Dorsolateral prefrontal cortex (tissue), 122 donors: ENCODE measurements at places on chromosomes 7 and 10.
A peak's percentile ranks its signal among the peaks of the same experiment; 100 is the strongest.

GRCh38 chr7:103988468-103989199, 824 bp downstream of the RELN start:
- no peak for DNase-seq

DNA sequence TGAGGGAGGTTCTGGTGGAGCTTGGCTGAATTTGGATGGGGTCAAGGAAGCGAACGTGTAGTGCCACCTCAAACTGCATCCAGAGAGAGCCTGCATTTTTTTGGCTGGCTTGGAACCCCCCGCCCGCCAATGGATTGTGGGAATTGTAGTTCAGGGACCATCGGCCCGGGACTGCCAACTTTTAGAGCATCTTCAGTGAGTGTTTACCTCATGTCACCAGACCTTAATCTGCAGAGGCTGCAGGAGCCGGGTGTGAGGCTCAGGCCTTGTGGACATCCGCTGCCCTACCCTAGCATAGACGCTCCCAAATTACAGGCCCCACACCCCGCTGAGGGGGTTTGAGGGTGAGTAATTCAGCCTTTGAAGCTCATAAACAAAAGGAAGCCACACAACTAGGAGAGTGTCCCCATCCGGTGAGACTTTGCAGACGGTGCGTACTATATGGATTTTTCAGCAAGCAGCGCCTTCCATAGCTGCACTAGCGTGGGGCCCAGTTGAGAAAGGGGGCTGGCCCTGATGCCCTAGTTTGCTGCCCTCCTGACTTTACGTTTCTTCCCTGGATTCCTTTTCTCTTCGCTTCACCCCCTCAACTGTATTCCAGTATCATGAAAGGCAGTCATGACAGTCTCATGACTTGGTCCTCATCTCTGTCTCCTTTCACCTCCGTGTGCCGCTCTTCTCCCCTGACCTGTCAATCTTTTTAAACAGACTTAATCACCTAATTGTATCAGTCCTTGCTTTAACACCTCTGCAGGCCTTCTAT, 717 bp downstream of the CNPY4 start:
- peak; percentile 81 for DNase-seq

DNA sequence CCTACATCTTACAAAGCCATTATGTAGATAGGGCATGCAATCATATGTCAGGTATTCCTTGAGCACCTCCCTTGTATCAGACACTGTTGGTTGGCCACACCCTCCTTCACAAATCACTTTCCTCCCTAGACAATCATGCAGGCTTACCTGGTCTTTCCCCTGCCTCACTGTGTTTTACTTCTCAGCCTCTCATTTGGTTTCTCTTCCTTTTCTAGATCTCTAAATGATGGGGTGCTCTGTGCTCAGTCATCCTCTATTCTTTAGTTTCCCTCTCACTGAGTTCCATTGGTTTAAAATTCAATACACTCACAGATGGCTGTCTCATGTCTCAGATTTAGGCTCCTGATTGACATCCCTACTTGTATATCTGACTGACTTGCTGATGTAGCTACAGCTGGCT, 31.4 kb downstream of the ANK3 start:
- DNase-seq, result no peak

DNA sequence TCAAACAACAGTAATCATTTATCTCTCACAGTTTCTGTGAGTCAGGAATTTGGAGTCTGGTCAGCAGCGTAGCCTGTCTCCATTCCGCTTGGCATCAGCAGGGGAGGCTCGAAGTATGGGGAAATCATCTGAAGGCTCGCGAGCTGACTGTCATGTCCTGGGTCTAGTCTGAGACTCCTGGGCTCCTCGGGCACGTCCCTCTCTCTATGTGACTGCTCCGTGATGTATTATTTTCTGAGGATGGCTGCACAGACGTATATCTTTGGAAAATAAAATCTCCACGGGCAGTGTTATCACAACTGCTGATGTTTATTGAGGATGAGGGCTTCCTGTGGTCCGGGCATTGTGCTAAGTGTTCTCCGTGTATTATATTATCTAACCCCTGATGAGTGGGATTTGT, 23.3 kb upstream of the PCGF5 start:
- DNase-seq, result no peak

GRCh38 chr7:389911-390601, 100.1 kb downstream of the FOXL3 start:
- DNase-seq, result no peak

DNA sequence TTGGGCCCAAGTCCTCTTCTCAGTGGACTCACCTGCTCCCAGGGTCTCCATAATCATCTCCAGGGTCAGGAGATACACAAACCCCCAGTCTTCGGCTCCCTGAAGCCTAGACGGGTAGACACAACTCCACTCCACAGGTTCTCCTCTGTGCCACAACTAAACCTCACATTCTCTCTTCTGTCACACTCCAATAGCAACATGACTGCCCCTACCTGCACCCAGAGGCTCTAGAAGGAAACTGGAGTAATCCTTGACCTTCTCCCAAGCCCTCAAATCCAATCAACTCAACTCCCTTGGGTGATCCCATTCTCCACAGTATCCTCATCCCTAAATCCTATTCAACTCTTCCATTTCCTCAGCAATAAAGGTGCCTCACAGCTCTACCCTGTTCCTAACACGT, 16.2 kb downstream of the HNRNPF start:
- no peak for DNase-seq

GRCh38 chr7:142629588-142630260, 119.5 kb upstream of the PRSS1 start:
- DNase-seq, result no peak
